D341Med (cell line): ENCODE measurements at places on chromosomes 6 and 20.

- peak; percentile 73 for DNase-seq
These were observed 64.8 kb downstream of the KIAA0319 start for GRCh38 chr6:24581084-24581669.

DNA sequence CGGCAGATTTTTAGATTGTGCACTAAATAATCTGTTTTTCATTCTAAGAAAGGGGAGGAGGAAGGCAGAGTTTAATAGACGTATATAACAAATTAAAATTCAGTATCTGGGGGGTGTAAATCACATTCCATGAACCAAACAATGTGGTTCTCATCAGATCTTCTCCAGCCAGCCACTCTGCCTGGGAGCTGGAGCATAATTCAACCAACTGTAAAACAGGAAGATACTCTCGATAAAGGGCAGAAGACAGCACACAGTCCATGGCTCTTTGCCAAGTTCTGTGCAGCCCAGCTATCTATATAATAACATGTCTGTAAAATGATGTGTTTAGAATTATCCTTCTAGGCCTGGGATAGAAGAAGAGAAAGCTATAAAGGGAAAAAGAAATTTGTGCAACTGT, 289.9 kb upstream of the ZFP64 start:
- no peak for DNase-seq

DNA sequence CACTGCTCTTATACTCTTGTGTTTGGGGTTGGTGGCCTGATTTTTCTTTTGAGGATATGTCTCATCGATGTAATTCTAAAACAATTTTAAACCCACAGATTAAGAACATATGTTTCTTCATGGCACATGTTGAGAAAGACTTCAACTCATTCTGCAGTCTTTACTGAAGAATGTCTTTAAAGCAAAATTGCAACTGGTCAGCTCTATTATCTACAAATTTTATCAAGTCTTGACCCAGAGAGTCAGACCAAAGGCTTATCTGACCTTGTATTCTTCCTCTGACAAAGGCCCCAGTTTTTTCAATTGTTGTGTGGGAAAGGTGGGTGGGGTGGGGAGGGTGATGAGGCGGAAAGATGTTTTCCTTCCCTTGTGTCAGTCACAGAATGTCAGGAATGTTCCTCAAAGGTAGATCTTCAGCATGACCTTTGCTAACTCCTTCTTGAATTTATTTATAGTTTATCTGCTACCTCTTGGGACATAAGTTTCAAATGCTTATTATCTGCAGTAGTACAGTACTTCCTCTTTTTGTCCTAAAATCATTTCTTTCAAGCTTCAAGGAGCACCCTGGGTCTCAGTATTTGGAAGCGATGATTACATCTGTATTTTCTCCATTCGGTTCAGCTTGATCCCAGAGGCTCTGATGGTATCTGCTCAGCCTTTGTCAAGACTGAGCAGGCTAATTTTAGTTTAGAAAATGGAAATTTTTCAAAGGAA, 63.2 kb upstream of the TIAM2 start:
- DNase-seq: no peak

DNA sequence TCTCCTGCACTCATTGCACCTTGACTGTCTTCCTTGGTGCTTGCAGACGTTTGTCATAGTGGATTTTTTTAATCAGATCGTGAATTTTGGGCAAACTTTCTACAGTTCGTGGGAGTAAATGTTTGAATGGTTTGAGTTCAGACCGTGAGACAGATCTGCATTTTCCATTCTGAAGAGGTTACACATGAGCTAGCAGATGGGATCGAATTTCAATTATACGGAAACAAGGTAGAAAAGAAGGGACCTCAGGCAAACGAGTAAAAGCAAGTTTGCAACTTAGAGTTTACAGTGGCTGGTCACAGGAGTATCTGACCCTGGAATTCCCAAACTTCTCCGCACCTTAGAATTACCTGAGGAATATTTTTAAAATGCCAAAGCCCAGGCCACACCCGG, 17.2 kb upstream of the NCR2 start:
- no peak for DNase-seq

DNA sequence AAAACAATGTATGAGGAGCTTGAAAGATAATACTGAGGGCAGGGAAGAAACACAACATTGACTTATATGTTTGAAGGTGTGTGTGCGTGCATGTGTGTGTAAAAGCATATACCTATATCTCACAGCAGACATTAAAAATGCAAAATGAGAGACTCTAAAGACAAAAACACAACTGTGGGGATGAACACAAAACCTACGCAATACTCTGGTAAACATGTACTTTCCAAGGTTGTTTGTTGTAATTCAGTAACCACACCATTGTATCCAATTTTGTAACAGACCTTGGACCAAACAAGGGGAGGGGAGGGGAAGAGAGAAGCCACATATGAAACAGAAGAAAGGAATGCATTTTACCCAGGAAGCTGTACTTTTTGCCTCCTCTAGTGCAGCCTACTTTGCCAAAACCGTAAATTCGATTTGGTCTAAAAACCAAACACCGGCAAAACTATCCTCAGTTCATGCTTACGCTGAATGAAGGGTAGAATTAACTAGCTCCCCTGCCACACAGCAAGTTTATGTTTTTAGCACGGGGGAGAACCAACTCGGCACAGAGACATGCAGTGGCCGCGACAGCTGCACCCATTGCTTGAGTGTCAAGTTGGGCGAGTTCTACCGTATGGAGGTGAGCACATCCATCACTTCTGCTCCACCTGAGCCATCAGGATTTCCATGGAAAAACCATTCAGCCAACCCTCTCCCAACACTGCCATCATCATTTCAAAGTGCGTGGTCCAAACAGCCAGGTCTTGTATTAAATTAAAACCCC, 50.0 kb downstream of the CNKSR3 start:
- no peak for DNase-seq

DNA sequence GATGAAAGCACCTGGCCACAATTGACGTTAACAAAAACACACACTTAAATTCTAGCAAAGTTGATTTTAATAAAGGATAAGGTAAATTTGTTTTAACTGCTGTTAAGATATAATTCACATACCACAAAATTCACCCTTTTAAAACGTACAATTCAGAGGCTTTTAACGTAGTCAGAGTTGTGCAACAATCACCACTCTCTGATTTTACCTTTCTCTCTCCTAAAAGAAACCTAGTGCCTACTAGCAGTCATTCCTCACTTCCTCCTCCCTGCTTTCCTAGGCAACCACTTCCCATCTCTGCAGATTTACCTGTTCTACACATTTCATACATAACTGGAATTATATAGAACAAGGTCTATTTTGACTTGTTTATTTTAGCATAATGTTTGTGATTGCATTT, 58.9 kb downstream of the PTPRK start:
- no peak for DNase-seq

DNA sequence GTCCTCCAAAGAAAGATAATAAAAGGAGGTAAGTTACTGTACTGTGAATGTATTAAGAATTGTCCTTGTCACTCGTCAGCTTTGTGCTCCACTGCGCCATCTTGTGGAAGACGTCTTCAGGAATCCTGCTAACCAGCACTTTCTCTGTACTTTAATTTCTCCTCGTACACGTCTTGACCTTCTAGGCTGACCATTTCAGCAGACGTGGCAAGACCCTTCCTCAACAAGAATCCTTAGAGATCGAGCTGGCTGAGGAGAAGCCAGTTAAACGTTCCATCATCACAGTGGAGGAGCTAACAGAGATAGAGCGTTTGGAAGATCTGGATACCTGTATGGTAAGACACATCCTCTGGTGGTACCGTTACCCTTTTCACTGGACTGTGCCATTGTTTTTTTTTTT, 95.5 kb upstream of the SCGN start:
- DNase-seq: peak; percentile 65

DNA sequence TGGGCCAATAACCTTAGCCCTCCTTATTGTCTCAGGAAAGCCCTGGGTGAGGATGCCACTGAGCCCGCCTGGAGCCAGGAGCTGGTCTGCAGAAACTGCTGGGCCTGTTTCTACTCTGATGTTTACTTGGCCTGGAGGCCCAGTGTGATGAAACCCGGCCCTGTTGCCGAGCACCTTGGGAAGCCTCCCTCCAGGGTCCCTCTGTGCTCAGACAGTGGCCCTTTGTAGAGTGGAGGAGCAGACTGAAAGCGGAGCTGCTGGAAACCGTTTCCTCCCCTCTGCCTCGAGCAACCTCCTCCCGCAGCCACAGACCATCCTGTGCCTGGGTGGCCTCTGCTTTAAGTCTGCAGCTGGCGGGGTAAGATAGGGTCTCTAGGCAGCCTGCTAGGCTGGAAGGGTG, 84.1 kb upstream of the EPB41L1 start:
- DNase-seq: no peak

DNA sequence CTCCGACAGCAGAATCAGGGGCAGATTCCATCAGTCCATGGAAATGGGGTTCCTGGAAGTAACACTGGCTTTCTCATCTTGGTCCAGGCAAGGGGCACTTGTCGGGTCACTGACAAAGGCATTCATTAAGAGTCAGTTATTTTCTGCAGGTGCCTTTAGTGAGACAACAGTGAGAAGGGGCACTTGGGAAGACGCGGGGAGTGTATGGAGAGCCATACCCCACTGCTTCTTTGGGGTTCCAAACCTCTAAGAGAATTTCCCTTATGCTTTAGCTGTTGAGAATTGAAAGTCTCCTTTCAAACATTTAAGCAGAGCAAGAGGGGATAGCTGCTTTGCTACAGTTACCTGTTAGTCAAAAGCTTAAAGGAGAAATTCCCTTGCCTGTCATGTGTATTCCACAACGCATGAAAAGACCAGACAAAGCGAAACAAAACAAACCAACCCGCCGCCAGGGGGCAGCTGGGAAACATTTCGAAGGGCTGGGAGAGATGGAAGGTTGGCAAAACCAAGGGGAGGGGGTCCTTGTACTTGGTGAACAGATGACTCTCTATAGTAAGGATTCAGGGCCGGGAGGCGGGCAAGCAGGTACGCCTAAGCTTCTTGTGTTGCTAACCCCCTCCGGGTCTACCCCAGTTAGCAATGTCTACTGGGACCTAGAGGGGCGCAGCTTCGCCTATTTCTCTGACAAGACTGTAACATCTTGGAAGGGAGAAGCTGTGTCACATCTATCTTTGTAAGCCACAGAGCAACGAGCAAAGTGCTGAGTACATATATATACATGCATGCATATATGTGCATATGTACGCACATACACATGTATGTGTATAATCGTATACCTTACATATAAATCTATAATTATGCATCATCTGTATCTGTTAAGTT, 474.9 kb upstream of the AGPAT4 start:
- DNase-seq: peak; percentile 68

DNA sequence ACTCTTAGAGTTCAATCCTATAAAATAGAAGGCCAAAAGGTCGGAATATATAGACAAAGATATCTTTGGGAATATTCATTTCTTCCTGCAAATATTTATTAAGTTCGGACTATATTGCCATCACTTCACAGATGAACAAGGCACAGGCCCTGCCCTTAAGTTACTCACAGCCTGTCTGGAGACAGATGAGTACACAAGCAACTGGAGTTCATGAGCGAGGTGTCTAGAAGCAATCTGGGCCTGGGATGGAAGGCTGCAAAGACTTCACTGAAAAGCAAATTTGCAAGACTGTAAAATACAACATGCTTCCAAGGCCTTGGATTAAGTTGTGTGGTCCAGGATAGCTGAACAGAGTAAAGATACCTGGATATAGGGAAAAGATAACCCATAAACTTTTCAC, 56.7 kb upstream of the CEP85L start:
- no peak for DNase-seq

GRCh38 chr20:47258745-47259695, 97.5 kb downstream of the ZMYND8 start:
- no peak for DNase-seq

GRCh38 chr6:157941101-157941863, 40.4 kb upstream of the SYNJ2 start:
- DNase-seq: no peak

DNA sequence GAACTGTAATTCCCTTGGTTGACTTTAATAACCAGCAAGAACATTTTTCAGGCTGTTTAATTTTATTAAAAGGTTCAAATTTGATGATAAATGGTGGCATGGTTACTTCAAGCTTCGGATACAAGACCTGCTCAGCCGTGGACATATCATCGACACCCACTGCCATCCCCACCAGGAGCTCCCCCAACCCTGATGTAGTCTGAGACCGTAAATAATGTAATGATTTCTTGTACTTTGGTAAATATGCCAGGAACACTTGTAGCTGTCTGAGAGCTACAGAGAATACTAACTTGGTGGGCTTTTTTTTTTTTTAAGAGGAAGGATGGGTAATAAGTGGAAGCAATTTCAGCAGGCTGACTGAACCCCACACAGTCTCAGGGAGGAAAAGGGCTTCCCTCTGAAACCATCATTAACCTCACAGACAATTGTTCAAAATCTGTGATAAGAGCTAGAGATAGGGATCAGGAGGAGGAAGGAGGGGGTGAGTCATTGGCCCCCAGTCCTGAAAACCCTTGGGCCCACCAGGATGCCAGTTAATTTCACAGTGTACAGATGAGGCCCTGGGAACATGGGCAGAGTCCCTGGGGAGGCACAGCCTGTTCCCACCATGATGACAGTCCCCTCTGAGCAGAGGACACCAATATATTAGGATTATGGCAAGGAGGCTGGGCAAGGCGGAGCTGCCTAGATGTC, 56.0 kb downstream of the APCDD1L start:
- DNase-seq: no peak

DNA sequence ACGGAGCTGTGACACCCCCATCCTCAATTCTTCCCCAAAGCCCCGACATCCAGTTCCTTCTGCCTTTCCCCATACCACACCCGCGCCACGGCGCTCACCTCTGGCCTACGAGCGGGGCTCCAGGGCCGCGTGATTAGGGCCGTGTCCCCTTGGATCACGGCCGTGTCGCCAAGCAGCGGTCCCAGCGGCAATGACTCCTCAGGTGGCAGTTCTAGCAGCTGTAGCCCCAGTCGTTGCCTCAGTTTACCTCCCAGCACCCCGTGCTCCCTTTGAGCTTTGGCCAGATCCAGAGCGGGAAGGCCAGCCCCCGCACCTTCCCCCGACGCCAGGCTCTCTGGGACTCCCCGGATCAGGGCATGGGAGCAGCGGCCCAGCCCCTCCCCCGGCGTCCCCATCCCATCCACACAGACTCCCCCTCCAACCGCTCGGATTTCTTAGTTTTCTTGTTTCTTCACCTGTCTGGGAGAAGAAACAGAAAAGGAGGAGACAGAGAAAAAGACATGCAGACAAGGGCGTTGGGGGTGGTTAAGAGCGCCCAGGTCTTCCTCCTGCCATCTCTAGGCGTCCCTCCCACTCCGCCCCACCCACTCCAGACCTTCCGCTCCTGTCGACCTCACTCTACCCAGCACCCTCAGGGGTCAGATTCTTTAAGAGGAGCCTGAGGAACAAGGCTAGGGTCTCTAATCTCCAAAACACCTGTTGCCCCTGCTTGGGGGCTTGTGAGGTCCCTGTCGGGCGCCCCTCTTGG, at the start of gene DDAH2:
TSS of gene DDAH2 (minus strand) at position 533 of the 748 bp plus-strand sequence. CDS start at position 395, 138 bp downstream.
- DNase-seq: no peak

DNA sequence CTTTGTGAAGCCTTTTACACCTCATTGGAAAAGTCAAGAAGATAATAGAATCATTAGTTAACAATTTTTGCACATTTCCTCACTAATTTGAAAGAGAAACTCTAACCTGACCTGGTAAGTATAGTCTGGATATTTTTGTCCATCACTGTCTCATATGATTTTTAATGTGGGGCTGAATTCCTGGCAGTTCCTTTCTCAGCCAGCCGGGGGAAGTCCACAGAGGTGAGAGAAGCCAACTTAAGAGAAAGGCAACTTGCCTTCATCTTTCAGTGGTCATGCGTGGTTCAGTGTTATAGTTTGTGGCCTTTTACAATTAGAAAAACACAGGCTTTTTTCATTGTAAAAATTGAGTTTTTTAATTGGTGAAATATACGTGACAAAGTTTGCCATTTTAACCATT, 80.6 kb downstream of the CDYL start:
- DNase-seq: no peak

GRCh38 chr6:66396145-66396544, 689.1 kb upstream of the EYS start:
- DNase-seq: no peak

GRCh38 chr6:129236001-129236517, 353.1 kb downstream of the LAMA2 start:
- DNase-seq: no peak
